ENCODE measurements at places on chromosomes 7 and 10.

- no peak for DNase-seq
These were observed 12.0 kb downstream of the IFRD1 start for GRCh38 chr7:112462236-112462635.

GRCh38 chr10:36612436-36612835, 513.0 kb upstream of the ANKRD30A start:
- no peak for DNase-seq

GRCh38 chr10:123926401-123927264, 35.0 kb upstream of the CPXM2 start:
- no peak for DNase-seq

DNA sequence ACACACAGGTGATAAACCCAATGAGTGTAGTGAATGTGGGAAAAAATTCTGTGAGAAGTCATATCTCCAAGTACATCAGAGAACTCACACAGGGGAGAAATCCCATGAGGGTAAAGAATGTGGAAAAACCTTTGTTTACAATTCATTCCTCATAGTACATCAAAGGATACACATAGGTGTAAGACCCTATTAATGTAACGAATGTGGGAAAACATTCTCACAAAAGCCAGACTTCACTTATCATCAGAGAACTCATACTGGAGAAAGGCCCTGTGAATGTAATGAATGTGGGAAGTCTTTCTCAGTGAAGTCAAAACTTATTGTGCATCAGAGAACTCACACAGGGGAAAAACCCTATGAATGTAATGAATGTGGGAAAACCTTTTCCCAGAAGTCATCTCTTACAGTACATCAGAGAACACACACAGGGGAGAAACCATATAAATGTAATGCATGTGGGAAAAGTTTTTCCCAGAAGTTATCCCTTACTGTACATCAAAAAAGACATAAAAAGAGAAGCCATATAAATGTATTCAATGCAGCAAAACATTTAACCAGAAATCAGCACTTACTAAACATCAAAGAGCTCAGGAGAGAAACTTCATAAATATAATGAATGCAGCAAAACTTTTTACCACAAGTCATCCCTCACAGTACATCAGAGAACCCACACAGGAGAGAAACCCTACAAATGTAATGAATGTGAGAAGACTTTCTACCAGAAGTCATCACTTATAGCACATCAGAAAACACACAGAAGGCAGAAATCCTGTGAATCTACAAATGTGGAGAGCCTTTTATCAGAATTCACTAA, 49.8 kb downstream of the ZNF239 start:
- DNase-seq: no peak

DNA sequence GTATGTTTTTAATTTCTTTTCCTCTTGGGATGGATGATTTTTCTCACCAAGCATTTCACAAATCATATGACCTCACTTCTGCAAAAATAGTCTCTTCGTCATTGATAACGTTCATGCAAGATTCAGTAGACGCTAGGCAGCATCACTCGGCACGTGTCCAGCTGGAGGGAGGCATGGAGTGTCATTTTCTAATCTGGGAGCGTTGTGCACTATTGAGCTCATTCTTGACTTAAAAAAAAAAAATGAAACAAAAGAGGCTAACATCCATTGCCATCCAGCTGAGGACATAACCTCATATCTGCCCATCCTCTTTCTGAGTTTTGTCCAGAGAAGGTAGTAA, 56.2 kb downstream of the COL17A1 start:
- DNase-seq: no peak

- DNase-seq: no peak
These were observed 819.4 kb downstream of the MAGI2 start for GRCh38 chr7:78634093-78634492.

DNA sequence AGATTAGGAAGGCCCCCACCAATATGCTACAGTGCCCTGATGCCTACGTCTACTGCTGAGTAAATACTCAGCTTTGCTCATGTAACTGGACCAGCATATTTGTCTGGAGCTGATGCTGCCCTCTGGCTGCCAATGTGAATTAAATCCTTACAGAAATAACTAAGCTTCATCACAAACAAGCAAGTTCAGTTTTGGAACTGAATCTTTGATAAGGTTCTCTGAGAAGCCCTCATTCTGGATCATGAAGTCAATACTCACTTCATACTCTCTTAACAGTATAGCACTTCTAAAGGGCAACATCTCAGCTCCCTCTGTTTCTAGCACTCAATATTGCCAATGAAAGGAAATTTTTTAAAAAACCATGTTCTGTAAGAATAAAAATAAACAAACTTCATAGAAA, 246.7 kb downstream of the ETV1 start:
- DNase-seq: peak; percentile 11

- DNase-seq: no peak
These were observed 1511.9 kb downstream of the REEP3 start for GRCh38 chr10:65032867-65033769.

GRCh38 chr7:43112459-43112940, at the start of gene HECW1:
Gene HECW1, plus strand, starts transcription at chr7:43112647. Its CDS starts 131,259 bp downstream, at chr7:43243906.
- DNase-seq: no peak

DNA sequence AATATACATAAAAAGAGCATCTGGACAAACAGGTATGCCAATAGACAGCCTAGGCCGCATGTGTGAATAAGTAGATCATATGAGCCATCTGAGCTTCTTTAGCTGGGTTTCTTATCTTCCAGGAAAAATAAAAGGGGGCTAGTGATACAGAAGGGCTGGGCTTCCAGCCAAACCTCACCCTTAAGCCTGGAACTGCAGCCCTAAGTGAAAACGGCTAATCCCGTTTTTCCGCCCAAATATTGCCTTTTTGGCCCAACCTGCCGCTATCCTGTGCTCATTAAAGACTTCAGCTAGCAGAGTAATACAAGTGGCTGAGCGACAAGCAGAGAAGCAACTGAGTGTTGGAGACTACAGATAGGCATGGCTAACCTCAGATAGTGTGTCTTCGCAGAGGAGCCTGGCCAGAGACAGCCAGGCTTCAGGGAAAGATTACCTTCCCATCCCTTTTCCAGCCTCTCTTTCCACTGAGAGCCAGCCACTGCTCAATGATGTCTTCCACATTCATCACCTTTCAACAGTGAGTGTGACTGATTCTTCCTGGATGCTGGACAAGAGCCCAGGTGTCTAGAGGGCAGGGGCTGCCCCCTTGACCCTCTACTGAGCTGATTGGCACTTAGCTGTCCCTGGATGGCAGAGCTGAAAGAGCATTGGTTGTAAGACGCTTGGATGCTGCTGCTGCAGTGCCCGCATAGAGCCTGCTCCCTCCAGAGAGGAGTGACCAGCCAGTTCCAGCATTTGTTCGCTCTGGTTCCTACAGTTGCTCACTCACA, 108.9 kb downstream of the ITGB8 start:
- DNase-seq: no peak

- no peak for DNase-seq
These were observed 227.3 kb downstream of the CXCL12 start for GRCh38 chr10:44157574-44157973.

- no peak for DNase-seq
These were observed 12.6 kb downstream of the KLLN start for GRCh38 chr10:87850742-87851205.

DNA sequence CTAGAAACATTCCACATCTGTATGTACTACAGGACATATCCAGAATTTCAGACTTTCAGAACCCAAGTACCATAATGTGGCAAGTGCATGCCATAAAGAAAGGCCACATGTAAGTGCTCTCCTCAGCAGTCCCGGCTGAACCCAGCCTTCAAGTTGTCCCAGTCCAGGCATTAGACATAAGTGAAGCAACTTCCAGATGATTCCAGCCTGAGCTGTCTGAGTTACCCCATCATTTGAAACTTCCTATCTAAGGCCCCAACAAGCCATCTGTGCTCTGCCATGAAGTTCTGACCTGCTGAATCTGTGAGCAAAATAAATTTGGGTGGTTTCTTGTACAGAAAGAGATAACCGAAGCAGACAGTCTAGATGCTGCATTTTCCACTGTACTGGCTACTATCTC, 218.8 kb downstream of the IPMK start:
- no peak for DNase-seq

- no peak for DNase-seq
These were observed 504 bp upstream of the BMPER start for GRCh38 chr7:33904681-33905388.

DNA sequence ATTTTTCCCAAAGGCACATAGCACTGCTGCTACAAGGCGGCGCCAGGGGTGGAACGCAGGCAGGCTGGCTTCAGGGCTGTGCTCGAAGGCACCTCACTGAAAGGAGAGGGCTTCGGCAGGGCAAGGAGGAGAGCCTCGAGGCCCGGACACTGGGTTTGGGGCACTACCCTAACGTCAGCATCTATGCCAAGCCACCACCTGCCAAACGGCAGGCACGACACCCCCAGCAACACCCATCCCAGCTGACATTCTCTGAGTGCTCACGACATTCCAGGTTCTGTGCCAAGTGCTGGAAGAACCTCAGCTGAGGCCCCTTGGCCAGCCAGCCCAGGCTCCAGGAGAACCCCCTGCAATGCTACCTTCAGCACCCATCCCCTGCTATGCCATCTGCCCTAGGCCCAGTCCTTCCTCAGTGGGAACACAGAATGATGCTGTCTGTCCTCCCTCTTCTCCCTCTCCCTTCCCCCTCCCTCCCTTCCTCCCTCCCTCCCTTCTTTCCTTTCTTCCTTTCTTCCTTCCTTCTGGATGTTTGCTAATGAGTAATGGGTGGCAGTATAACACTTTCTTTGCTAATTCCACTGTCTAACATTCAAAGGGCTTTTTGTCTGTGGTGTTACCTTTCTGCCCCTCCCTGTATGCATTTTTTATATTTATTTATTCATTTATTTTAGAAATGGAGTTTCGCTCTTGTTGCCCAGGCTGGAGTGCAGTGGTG, 24.3 kb downstream of the ZCCHC24 start:
- DNase-seq: no peak

DNA sequence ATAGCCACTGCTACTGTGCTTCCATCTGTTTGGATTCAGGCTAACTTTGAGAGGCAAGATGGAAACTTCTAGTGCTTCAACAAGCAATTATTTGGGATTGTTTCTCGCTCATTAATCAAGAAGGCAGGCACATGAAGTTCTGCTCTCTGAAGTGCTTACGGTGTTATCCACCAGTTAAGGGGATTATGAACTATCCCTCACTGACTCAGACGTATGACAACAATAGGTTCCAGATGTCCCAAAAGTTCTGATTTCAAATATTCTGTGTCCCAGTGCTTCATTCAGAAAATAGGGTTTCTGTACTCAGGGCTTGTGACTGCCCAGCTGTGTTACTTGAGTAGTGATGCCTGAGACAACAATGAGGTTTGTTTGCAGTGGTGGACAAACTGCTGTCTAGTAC, 81.0 kb downstream of the HACD1 start:
- no peak for DNase-seq

DNA sequence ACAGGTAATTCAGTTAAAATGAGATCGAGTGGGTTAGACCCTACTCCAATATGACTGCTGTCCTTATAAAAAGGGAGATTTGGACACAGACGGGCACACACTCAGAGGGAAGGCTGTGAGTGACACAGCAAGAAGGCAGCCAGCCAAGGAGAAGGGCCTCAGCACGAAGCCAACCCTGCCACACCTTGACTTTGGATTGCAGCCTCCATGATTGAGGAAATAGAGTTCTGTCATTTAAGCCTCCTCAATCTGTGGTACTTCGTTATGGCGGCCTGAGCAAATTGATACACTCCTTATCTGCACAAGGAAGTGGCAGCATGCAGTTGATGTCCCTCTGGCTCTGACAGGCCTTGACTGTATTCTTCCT, 43.8 kb downstream of the SH2D4B start:
- no peak for DNase-seq

DNA sequence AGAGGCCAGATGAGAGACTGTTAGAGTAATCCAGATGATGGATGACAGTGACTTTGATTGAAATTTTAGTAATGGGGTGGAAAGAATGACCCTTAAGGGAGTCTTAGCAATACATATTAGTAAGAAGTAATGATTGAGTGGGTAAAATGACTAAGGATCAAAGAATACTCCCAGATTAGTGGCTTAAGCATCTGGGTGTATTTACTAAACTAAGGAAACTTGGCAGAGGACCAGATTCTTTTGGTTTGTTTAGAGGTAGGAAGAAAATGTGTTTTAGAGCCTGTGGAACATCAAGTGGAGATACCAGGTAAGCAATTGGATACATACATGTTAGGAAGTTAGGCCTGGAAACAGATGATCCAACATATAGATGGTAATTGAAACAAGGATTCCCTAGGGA, 58.8 kb upstream of the ADRA2A start:
- no peak for DNase-seq

DNA sequence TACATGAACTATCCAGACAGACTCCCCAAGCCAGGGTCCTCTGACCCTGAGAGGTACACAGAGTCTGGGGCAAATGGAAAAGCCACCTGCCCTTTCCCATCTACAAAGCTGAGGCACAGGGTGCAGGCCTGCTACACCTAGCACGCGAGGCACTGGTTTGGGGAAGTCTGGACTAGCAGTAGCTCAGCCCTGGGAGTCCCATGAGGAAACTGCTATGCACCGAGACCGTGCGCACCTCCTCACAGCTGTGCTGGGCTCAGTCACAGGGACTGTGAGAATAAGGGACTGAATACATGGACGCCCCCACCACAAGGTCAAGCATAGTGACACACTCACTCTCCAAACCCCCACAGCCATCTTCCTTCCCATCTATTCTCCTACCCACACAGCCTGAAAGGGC, 8.2 kb downstream of the MAT1A start:
- DNase-seq: no peak

DNA sequence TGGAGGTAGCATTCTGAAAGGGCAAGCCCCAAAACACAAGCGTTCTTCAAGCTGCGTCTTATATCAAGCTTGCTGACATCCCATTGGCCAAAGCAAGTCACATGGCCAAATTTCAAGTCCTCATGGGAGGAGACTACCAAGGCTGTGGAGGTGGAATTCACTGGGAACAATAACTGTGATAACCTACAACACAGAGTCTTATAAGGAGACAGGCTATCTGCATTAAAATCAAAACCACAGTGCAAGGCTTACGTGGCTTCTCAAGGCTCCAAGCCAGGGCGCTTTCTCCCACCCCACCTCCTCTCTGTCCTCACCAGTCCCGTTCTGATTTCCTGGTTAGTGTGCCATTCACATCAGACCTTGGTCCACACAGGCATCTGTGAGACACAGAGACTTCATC, 39.4 kb downstream of the ADRB1 start:
- DNase-seq: no peak

- DNase-seq: no peak
These were observed 702.4 kb upstream of the FZD8 start for GRCh38 chr10:36344240-36345174.

DNA sequence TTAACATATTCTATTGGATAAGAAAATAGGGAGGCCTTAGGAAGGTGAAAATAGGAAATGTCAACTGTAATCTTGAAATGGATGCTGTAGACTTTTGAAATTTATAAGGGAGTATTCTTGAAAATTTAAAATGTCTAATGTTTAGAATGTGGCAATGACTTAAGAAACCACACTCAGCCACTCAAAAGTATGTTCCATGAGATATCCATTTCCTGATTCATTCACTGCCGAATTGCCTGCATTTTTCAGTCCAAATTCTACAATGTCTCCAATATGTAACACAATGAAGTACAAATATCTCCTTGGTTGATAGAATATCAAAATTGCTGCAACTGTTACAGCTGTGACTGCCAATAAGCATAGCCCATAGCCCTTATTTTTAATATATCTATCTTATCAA, 25.9 kb downstream of the PRKG1 start:
- no peak for DNase-seq
